ENCODE measurements at places on chromosomes 3 and 15. TPM values are rescaled to one million over a fixed set of nuclear protein-coding genes. Genes with fewer than 3 reads are reported as not detected.

CKMT1A gene
- 0.16 TPM for total RNA-seq

DCLK3 gene
- total RNA-seq = not detected

OR5K2 gene
- total RNA-seq = not detected

TLR9 gene
- total RNA-seq = not detected

C3orf52 gene
- 12.4 TPM for total RNA-seq

IL5RA gene
- total RNA-seq = 0.12 TPM

AGTR1 gene
- total RNA-seq = not detected

GOLGA8S gene
- total RNA-seq = 0.08 TPM

ALPK3 gene
- 0.10 TPM for total RNA-seq

KLHL6 gene
- 40.6 TPM for total RNA-seq

ILDR1 gene
- total RNA-seq = 0.34 TPM

GOLGA8T gene
- total RNA-seq = not detected

CCDC66 gene
- total RNA-seq = 40.4 TPM

SLC6A1 gene
- total RNA-seq = not detected

ISLR gene
- total RNA-seq = not detected

PLA2G4D gene
- not detected for total RNA-seq

IL12A gene
- total RNA-seq = 0.34 TPM

SPSB4 gene
- total RNA-seq = not detected

CCRL2 gene
- 2.2 TPM for total RNA-seq

P2RY13 gene
- not detected for total RNA-seq

UBA7 gene
- 97.5 TPM for total RNA-seq

NUP210 gene
- 152 TPM for total RNA-seq

UPK1B gene
- total RNA-seq = not detected

ANKRD34C gene
- not detected for total RNA-seq

PIGZ gene
- 1.2 TPM for total RNA-seq

ERICH6 gene
- not detected for total RNA-seq
